K562 (cell line): ENCODE measurements at places on chromosomes 2 and 18. TPM values are rescaled to one million over a fixed set of nuclear protein-coding genes. Genes with fewer than 3 reads are reported as not detected.

- no peaks in the 10 kb centered on the region for H3K27me3 ChIP-seq
- no peaks in the 10 kb centered on the region for H3K36me3 ChIP-seq
- no peak overlapping the region for H3K4me3 ChIP-seq
- DNase-seq: no peak
Observed at GRCh38 chr2:168105127-168105683, 142.2 kb downstream of the STK39 start.

- no peak for DNase-seq
- no peak overlapping the region for H3K4me3 ChIP-seq
- no peaks in the 10 kb centered on the region for H3K36me3 ChIP-seq
- no peak overlapping the region for H3K27ac ChIP-seq
- peaks cover 3% of the 10 kb centered on the region; the same call in 1 of the 2 replicates for H3K27me3 ChIP-seq
Observed at GRCh38 chr2:28274911-28275685, 117.6 kb upstream of the FOSL2 start.

The RESP18 gene
- not detected in 2 replicates for total RNA-seq

The PCARE gene
- not detected in 2 replicates for total RNA-seq

The EPB41L5 gene
- total RNA-seq: 8.7 and 9.3 TPM in 2 replicates
